ENCODE measurements at places on chromosomes 6 and 20.

GRCh38 chr6:52515219-52515960 is 61.5 kb downstream of the TRAM2 start:
- DNase-seq = no peak

DNA sequence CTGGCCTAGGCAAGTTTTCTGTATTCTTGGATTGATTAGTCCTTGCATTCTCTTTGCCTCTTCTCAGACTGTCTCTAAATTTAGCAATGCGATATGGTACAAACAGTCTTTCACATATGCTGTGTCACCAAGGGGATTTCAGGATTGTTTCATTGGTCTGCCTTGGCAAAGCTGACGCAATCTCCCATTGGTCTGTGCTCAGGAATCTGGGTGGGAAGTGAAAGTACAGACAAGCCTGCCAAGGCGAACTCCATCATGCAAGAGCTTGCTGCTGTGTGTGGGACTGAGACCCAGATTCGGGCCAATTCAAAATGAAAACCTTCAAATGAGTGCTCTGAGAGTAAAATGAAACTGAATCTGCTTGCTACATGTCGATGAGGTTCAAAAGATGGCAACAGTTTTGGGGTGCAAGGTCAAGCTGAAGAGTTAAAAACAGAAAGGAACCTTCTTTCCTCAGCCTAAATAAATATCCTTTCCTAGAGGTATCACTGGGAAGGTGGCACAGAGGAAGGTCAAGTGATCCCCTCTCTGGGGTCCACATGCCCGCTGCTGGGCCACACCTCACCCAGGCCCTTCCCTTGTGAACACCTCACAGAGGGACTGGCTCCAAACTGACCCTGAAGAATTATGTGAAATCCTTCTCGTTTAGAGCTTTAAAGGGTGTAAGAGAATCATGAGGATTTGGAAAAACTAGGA is 198.8 kb upstream of the PREP start:
- DNase-seq = peak; percentile 24

- DNase-seq = no peak
Measured at GRCh38 chr6:140537211-140537610, 1162.8 kb upstream of the CITED2 start.

DNA sequence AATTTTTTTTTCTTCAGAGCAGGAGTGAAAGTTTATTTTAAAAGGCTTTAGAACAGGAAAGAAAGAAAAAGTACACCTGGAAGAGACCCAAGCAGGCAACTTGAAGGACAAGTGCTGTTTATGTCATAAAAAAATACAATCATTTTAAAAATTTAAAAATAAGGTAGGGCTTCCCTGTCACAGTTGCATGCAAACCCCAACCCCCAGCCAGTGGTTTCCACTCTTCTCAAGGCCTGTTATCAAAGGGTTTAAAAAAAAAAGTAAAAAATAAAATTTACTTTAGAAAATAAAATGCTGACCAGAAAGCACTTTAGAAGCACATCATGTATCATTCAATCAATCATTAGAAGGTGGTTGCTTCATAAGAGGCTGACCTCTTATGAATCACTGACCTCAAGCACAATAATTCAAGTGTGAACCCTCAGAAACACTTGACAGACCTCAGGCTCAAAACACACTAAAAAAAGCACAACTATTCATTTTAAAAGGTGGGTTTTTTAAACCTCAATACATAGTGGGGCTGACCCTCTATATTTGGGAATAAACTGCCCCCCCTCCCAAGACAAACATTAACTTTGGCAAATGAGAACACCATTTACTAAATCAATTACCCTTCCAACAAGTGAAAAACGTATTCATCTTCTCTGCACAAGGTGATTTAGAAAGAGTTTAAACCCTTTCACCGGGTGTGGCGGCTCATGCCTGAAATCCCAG is 15.6 kb downstream of the ILRUN start:
- no peak for DNase-seq

DNA sequence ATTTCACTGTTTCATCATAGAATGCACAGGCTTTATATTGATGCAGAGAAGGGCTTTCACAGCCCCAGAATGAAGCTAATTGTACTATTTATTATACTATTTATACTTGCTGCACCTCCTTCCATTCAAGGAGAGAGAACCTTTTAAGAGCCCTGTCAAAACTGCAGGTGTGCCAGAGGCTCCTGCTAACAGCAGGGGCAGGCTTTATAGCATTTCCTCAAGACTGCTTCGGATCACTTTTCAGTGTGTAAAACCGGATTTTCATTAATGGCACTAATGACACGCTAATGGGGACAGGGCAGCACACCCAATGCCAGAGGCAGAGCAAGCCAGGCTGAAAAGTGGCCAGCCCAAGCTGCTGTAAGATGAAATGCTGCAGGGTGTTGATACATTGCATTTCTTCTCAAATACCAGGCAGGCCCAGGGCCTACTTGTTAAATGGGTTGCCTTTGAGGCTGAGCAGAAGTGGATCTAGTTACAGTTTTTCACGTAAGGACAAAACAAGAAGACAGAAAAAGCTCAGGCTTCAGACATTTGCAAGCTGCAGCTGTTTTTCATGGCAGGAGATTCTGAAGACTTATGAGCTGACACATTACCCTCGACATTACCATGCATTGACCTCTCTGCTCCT is 487.7 kb upstream of the BTBD3 start:
- DNase-seq = no peak

GRCh38 chr20:63167026-63167917 is 48.7 kb downstream of the YTHDF1 start:
- no peak for DNase-seq

- no peak for DNase-seq
Measured at GRCh38 chr6:75943381-75943780, 129.1 kb downstream of the IMPG1 start.
